H1 (cell line): ENCODE measurements at places on chromosomes 5 and 9. TPM values are rescaled to one million over a fixed set of nuclear protein-coding genes. Genes with fewer than 3 reads are reported as not detected.

GRCh38 chr5:102959055-102959454 lies 160.9 kb downstream of the GIN1 start:
- no peaks in the 10 kb centered on the region for H3K27me3 ChIP-seq
- H3K27ac ChIP-seq = no peak overlapping the region
- no peaks in the 10 kb centered on the region for H3K4me1 ChIP-seq
- H3K36me3 ChIP-seq = no peaks in the 10 kb centered on the region; the same call in 1 of the 2 replicates

- H3K4me3 ChIP-seq = no peak overlapping the region
- H3K4me1 ChIP-seq = no peaks in the 10 kb centered on the region
- no peaks in the 10 kb centered on the region for H3K36me3 ChIP-seq
- H3K27ac ChIP-seq = no peak overlapping the region
- no peaks in the 10 kb centered on the region for H3K27me3 ChIP-seq
- no peak for DNase-seq
Observed at GRCh38 chr5:79964136-79964535, 26.9 kb downstream of the MTX3 start.

- H3K36me3 ChIP-seq = no peaks in the 10 kb centered on the region
- no peak for DNase-seq
- no peak overlapping the region for H3K27ac ChIP-seq
Observed at GRCh38 chr5:10220248-10220647, 29.4 kb downstream of the ATPSCKMT start.

DNA sequence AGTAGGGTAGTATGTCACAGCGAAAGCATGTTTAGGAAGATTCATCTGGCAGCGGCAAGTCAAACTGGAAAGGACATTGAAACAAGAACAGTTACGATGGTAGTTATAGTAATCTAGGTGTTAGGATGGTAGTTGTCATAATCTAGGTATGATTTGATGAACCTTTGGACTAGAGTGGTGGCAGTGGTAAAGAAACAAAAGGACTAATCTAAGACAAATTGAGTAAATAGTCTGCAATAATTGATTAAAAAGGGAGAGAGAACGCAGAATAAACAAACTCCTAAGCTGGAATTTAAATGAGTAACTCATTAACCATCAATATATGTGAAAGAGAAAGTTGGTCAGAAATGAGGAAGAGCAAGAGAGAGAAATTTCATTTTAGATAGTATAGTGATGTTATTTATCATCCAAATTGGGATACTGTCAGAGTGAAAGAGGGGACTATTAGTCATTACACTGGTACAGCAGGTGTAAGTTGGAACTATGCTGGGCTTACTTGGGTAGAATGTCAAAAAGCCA lies 56.8 kb downstream of the MTREX start:
- peaks cover 37% of the 10 kb centered on the region for H3K36me3 ChIP-seq
- no peak overlapping the region for H3K4me3 ChIP-seq
- H3K4me1 ChIP-seq = no peaks in the 10 kb centered on the region
- no peak for DNase-seq
- H3K27me3 ChIP-seq = no peaks in the 10 kb centered on the region
- no peak overlapping the region for H3K27ac ChIP-seq

The OR1Q1 gene
- not detected in 2 replicates for total RNA-seq

The CKMT2 gene
- 1.2 and 2.4 TPM in 2 replicates for total RNA-seq

DNA sequence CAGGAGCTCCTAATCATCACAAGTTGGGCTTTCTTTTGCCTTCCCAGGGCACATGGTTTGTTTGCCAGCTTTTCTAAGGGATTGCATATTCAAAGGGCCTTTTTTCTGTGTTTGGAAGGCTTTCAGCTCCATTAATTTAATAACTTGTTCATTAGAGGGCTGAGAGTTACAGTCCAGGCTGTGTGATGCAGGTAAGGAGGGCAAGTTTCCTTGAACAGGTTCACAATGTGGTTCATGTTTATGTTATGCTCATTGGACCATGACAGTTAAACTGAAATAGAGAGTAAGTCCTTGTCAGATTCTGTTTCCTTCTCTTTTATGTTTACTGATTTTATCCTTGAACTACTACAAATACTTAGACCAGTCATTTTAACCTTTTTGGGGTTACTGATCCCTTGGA lies 174.4 kb downstream of the MARCHF11 start:
- H3K27me3 ChIP-seq = no peaks in the 10 kb centered on the region
- H3K36me3 ChIP-seq = no peaks in the 10 kb centered on the region
- no peaks in the 10 kb centered on the region for H3K4me1 ChIP-seq
- no peak overlapping the region for H3K27ac ChIP-seq
- no peak overlapping the region for H3K4me3 ChIP-seq

DNA sequence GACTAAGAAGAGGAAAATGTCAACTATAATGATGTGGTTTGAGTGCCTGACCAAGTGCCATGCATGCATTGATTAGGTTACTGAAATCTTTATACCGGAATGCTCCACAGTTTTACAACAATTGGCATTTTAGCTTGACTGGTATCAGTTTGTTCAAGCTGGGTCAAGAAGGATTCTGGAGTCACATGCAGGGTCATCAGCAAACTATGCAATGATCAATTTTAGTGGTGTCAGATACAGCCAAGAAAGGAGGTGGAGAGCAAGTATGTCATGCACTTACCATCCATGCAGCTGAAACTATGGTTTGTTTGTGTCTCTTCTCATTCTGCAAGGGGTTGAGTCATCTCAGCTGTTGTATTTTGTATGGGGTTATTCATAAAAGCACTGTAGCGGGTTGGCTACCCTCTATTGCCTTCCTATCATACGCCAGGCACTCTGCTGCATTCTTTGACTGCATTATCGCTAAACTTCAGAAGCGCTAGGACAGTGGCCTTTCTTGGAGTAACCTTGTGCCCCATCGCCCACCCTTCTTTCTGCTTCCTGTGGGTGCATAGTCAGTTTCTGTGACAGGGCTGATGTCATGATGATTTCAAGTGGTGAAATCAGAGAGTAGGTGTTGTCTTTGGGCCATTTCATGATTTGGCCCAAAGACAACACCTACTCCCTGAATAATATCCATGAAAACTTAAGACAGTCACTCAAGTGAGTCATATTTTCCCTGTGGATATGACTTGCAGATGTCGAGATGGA lies 145.4 kb downstream of the MTX3 start:
- no peaks in the 10 kb centered on the region for H3K27me3 ChIP-seq
- no peak for DNase-seq
- no peaks in the 10 kb centered on the region for H3K4me1 ChIP-seq
- no peaks in the 10 kb centered on the region for H3K36me3 ChIP-seq
- H3K27ac ChIP-seq = no peak overlapping the region

DNA sequence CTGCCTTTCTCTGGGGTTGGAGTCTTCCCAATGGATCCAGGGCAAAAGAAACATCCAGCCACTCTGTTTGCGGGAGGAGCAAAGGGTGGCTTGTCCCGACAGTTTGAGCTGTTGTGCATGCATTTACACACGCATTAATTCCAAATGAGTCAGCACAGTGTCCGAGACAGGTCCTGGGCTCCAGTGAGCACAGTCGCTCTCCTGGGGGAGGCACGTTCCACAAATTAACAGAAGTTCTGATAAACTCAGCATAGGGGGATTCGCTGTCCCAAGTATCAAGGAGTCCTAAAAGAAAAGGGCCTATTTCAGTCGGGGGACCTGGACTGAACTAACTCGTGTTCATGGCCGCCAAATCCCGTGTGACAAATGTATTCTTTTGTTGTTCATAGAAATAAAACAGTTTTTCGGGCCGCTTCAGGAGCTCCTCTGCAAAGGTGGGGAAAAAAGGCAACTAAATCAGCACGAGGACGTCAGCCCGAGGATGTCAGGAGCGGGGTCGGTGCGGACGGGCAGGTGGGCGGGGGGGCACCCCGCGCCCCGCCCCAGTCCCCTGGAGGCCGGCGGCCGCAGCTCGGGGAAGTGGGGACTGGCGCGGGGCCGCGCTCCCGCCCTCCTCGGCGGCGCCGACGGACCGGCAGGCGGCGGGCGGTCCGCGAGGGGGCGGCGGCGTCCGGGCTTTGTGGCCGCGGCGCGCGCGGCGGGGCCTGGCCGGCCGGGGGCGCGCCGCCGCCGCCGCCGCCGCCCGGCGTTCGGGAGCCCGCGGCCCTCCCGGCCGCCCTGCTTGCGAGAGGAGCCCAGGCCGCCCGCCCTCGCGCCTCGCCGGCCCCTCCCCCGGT lies at the start of gene MSANTD3:
Gene MSANTD3 (plus strand): TSS at position 614 of the 836 bp plus-strand sequence. CDS start 14,796 bp downstream, outside the sequence.
- peak within 1 kb of the TSS; percentile 78 for H3K4me3 ChIP-seq
- H3K4me1 ChIP-seq = peaks cover 11% of the 10 kb centered on the region
- H3K27me3 ChIP-seq = no peaks in the 10 kb centered on the region
- no peaks in the 10 kb centered on the region for H3K36me3 ChIP-seq
- peak within 1 kb of the TSS; percentile 72; the same call in 1 of the 2 replicates for H3K27ac ChIP-seq

The BTNL3 gene
- not detected in 2 replicates for total RNA-seq

- H3K27ac ChIP-seq = no peak overlapping the region
- no peaks in the 10 kb centered on the region for H3K36me3 ChIP-seq
- H3K4me3 ChIP-seq = no peak overlapping the region
- H3K27me3 ChIP-seq = no peaks in the 10 kb centered on the region
- DNase-seq = no peak
Observed at GRCh38 chr5:102792705-102793104, 37.6 kb downstream of the PAM start.

The PCDHGB6 gene
- total RNA-seq = 3.4 and 4.1 TPM in 2 replicates

GRCh38 chr5:61659221-61659696 lies 327.2 kb downstream of the ZSWIM6 start:
- H3K36me3 ChIP-seq = no peaks in the 10 kb centered on the region
- H3K27me3 ChIP-seq = no peaks in the 10 kb centered on the region
- peaks cover 3% of the 10 kb centered on the region for H3K4me1 ChIP-seq

DNA sequence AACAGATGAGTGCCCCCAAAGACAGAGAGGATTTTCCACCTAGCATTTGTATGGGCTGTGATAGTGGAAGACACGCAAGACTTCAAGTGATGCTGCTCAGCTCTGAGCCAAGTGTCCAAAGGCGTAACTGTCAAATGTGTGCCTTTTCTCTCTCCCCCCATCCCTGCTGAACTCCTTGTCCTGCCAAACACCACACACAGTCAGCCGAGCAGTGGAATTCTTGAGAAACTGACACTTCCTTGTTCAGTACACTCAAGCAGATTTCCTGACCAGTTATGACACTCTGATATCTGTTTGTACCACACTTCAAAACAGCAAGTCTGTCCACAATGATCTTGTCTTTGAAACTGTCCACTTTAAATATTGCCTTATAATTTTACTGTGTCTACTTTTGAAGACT lies 166.4 kb downstream of the PIK3R1 start:
- no peaks in the 10 kb centered on the region for H3K27me3 ChIP-seq
- no peak for DNase-seq
- no peaks in the 10 kb centered on the region for H3K36me3 ChIP-seq

The PCDHA11 gene
- total RNA-seq = 6.6 and 6.9 TPM in 2 replicates

- no peaks in the 10 kb centered on the region for H3K4me1 ChIP-seq
- H3K27me3 ChIP-seq = no peaks in the 10 kb centered on the region
- no peak for DNase-seq
- no peaks in the 10 kb centered on the region for H3K36me3 ChIP-seq
- H3K27ac ChIP-seq = no peak overlapping the region
Observed at GRCh38 chr5:119315516-119315949, 40.3 kb upstream of the TNFAIP8 start.

- no peaks in the 10 kb centered on the region for H3K27me3 ChIP-seq
- no peak for DNase-seq
- H3K4me1 ChIP-seq = no peaks in the 10 kb centered on the region
Observed at GRCh38 chr9:73202980-73203379, 51.3 kb downstream of the ANXA1 start.

DNA sequence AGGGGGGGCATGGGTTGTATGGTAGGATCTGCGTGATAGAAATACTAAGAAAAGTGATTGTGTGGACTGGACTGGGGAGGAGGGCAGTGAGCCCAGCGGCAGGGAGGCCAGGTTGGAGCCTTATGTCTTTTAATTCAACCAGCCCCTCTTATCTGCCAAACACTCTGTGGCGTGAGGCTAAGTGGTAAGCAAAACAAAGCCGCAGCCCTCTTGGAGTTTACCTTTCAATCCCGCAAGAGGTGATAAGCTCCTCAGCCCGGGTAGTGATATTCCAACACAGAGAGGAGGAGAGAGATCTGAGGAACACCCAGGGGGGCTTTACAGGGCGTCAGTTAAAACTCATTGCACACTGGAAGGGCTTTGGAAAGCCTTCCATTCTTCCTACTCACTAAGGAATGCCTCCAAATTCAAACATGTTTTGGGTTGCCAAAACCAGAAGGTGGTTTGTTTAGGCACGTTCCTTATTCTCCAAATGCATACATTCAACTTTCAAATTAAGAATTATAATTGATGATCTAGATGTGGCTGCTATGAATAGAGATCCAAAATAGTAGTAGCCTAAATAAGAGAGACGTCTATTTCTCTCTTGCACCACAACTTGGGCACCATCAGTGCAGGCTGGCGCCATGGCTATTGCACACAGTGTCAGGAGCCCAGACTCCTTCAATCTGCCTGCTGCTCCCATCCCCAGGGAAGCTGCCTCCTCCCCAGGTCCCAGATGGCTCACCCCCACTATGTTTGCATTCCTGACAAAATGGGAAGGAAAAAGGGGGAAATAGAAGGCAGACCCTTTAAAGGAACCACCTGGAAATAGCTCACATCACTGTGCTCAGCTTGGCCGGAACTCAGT lies 75.1 kb upstream of the FSTL4 start:
- no peak for DNase-seq
- no peak overlapping the region for H3K4me3 ChIP-seq
- no peaks in the 10 kb centered on the region for H3K36me3 ChIP-seq
- no peaks in the 10 kb centered on the region for H3K27me3 ChIP-seq

The PDE6A gene
- not detected in 2 replicates for total RNA-seq

The CARD19 gene
- 21.2 and 27.7 TPM in 2 replicates for total RNA-seq
